IMR-90 (cell line): ENCODE measurements at places on chromosomes 1 and 21. TPM values are rescaled to one million over a fixed set of nuclear protein-coding genes. Genes with fewer than 3 reads are reported as not detected.

GRCh38 chr1:211711315-211711705, 35.9 kb upstream of the NEK2 start:
- DNase-seq = no peak

DNA sequence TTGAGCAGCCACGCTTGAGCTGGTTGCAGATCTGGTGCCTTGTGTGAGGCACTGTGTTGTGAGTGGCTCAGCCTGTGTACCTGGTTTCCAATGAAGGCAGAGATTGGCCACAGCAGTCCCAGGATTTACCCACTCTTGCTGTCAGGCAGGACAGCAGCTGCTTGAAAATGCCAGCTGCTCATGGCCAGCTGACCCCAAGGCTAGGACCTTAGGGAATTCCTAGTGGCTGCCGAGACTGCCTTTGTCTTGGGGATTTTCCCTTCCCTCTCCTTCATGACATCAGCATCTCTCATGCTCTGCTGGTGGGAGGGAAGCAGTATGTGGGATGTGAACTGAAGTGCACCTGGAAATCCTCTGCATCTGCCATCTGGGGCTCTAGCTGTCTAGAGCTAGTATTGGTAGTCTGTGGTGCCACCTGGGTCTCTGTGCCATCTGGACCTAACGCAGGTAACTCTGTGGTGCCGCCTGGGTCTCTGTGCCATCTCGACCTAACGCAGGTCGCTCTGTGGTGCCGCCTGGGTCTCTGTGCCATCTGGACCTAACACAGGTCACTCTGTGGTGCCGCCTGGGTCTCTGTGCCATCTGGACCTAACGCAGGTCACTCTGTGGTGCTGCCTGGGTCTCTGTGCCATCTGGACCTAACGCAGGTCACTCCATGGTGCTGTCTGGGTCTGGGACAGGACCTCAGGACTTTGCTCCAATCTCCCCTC, 3.8 kb upstream of the LRRC47 start:
- DNase-seq = no peak

GRCh38 chr1:65176591-65176990, 28.6 kb downstream of the AK4 start:
- no peak for DNase-seq

DNA sequence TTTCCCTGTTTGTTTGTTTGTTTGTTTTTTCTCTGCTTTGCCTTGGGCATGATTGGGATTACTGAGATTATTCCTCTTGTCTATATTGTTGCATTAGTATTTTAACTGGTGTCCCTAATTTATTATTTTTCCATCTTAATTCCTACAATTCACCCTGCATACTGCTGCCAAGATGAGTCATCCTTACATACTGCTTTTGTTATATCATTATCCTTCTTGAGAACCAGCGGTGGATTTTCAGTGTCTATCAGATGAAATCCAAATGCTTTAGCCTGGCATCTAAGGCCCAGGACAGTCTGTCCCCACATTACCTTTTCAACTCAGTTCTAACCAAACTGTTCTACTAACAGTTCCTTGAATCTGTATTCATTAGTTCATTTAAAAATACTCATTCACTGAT, 101.7 kb downstream of the OLFML2B start:
- peak; percentile 68 for DNase-seq

DNA sequence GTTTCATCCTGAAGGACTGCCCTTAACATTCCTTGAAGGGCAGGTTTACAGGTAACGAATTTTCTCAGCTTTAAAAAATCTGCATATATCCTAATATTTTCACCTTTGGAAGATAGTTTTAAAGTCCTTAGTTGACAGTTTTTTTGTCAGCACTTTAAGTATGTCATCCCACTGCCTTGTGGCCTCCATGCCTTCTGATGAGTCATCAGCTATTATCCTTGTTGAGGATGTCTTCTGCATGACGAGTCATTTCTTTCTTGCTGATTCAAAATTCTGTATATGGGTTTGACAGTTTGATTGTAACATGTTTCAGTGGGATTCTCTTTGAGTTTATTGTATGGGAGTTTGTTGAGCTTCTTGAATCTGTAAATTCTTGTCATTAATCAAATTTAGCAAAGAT, 500.6 kb downstream of the DISC1 start:
- peak; percentile 90 for DNase-seq

DNA sequence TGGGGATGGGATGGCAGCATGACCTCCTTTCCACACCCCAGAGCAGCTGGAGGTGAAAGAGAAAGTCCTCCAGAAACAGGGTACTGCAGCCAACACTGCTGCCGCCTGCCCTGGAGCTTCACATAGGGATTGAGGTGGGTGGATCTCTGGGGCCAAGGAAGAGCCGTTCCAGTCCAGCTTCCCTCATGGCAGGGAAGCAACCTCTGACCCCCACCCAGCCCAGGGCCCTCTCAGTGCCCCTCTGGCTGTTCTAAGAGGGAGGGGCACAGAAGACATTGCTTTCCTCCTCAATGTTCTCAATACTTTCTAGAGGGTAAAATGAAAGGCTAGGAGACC, 5.7 kb downstream of the KIF21B start:
- DNase-seq = no peak

GRCh38 chr1:224201853-224202252, 18.8 kb downstream of the DEGS1 start:
- no peak for DNase-seq

- DNase-seq = no peak
These were observed 14.2 kb downstream of the CHRNB2 start for GRCh38 chr1:154581766-154582165.

DNA sequence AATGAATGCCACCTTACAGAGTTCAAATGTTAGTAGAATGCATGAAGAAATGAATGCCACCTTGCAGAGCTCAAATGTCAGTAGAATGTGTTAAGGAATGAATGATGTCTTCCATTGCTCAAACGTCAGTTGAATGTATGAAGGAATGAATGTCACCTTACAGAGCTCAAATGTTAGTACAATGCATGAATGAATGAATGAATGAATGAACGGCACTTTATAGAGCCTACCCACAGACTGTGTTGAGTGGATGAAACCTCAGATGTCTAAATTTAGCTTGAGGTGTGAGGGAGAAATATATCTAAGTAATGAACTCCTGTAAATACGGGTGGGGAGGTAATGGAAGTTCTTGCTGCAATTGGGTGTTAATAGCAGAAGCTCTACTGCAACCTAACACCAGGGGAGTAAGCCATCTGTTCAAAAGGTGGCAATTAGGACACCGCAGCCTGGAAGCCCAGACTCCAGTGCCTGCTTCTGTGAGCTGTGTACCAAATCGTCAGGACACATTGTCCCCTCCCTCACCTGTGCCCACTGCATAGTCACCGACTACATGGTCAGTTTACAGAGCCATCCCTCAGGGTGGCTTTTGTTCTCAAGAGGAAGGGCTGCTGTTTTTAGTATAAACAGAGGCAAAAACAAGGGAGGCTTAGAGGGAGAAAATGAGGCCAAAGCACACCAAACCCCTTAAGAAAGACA, 26.7 kb downstream of the SUSD4 start:
- no peak for DNase-seq

GRCh38 chr1:168089326-168089978, 47.3 kb downstream of the GPR161 start:
- no peak for DNase-seq

GRCh38 chr1:5975133-5975880, 16.9 kb downstream of the NPHP4 start:
- peak; percentile 64 for DNase-seq

DNA sequence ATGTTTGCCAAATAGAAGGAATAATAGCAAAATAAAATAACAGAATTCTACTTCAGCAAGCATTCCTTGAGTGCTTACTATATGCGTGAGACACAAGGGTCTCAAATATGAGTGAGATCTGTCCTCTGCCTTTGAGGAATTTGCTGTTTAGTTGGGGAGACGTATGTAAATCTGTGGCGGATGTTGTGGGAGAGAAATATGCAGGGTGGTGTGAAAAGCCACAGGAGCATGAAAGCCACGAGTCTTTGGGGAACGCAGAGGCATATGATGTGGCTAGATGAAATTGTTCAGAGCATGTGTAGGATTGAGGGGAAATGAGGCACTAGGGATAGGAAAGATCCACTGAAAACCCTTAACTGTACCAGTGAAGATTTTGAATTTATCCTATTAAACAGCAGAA, 244.4 kb downstream of the PBX1 start:
- no peak for DNase-seq

DNA sequence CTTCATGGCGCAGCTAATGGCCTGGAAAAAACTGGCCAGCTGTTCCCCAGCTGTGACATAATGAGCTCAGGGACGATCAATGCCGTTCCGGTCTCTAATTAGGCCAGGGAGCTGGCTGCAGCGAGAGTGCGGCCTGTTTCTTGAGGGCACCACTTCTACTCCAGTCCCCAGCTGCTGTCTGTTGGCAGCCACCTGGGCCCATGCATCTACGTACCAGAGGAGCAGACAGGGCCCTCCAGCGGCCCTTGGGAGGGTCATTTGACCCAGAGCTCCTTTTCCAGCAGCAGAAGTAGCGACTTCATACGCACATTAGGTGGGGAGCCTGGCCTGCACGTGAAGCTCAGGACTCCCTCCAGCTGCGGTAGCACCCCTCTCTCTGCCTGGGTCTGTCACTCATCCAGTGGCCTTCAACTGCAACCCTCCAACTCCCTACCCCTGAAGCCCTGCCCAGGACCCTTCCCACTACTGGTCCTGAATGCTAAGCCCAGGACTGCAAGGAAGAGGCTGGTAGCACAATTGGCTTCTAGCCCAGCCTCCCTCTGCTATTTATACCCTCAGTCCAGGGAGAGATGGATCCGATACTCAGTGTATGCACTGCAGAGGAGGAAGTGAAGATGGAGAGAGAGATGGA, 9.1 kb upstream of the GPR61 start:
- no peak for DNase-seq

GRCh38 chr1:225428068-225428880, 436 bp upstream of the LBR start:
- peak; percentile 85 for DNase-seq

- no peak for DNase-seq
These were observed 3.5 kb downstream of the HDGF start for GRCh38 chr1:156747742-156748669.

GRCh38 chr1:150236614-150237100, 745 bp upstream of the ANP32E start:
- DNase-seq = no peak

DNA sequence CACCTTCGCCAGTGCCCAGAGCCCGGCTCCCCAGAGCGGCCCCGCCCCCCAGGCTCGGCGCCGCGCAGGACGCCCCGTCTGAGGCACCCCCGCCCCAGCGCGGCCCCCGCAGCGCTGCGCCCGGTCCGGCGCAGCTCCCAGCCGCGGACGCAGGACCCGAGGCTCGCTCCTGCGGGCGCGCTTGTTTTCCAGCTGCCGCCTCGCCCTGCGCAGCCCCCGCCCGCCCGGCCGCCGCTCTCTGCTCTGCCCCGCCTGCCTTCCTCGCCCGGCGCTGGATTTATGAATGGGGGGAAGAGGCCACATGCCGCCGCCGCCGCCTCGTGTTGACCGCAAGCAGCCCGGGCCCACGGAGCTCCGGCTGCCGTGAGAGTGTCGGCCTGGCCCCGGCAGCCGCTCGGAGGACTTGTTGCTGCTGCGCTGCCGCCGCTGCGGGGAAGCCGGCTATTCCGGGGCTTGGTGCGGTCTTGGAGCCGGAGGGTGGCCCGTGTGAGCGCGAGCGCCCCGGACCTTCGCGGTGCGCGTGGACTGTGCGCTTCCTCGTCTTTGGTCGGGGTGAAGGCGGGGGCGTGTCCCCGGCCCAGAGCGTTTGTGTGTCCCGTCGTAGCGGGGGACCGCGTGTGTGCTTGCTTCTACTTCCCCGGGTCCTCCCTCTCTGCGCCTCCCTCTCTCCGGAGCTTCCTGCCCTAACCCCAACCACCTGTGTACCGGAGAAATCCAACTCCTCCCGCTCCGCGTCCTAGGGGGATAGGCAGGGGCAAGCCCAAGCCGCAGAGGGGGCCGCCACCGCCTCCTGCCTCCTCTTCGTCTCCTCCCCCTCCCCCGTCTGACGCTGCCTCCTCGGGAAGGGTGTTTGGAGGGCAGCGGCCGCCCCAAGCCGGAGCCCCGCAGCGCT, 736 bp downstream of the KCNC4 start:
- DNase-seq = no peak

DNA sequence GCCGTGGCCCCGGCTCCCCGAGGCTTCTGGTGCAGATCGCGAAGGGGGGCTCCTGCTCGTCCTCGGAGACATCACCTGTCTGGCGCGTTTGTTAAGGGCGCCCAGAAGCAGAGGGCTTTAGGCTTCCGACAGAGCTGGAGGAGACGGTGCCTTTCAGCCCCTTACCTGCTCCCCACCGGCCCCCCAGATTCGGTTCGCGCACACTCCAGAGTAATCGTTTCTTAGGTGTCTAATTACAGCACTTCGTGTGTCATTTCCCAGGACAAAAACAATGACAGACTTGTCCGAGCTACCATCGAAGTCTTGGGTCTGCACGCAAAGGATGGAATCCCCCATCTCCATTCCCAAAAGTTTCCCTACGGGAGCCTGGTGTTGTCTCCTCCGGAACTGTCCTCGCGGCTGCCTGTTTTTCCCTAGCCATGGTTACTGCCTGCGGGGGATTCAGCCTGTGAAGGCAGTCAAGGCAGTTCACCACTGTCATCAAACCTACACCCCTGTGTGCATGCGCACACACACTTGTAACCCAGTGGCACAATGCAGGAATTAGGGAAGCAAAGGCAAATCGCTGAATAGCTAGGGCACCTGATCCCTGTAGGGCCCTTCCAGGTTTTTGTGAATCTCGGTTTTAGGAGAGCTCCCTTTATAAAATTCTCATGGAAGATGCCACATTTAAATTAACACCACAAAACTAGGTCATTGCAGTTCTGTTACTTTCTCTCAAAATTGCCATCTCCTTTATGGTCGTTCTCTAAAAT, 738 bp upstream of the CDC42BPA start:
- DNase-seq = peak; percentile 56

DNA sequence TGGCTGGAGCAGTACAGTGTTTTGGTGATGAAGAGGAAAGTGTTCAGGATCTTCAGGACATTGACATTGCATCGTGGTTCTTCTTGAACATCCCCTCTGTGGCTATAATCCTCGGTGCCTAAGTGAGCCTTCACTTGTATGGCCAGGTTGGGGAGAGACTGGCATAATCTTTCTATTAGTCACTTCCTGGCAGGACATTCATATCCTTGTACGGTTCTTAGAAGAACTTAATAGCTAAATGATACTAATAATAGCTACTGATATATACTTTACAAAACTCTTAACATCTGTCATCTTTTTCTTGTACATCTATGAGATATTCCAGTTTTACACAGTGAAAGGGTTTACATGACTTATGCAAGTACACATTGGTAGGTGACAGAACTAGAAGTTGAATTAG, 35.8 kb downstream of the CELF3 start:
- peak; percentile 89 for DNase-seq

GRCh38 chr21:38057626-38058025, 141.4 kb upstream of the KCNJ6 start:
- DNase-seq = no peak

- DNase-seq = peak; percentile 42
These were observed at the start of gene EFNA3 for GRCh38 chr1:155078469-155079209. TSS of gene EFNA3 (plus strand) at chr1:155078837. CDS start at chr1:155078942, 105 bp downstream.

The ACAP3 gene
- 13.3 and 15.3 TPM in 2 replicates for total RNA-seq

The ASPM gene
- 27.8 and 53.3 TPM in 2 replicates for total RNA-seq

The CHRM3 gene
- total RNA-seq = not detected in 2 replicates

The SLC2A5 gene
- 0.18 TPM in 1 of 2 replicates, not detected in the other for total RNA-seq

The HHIPL2 gene
- total RNA-seq = under 0.01 TPM in 1 of 2 replicates, not detected in the other

The NR5A2 gene
- total RNA-seq = under 0.01 and 0.18 TPM in 2 replicates

The GATAD2B gene
- total RNA-seq = 3.8 and 5.6 TPM in 2 replicates

The GIPC2 gene
- total RNA-seq = 0.18 and 0.28 TPM in 2 replicates

The TEKT2 gene
- total RNA-seq = 0.18 TPM in 1 of 2 replicates, not detected in the other

The AMIGO1 gene
- 1.4 and 1.6 TPM in 2 replicates for total RNA-seq
